ENCODE measurements at places on chromosomes 1 and 21. TPM values are rescaled to one million over a fixed set of nuclear protein-coding genes. Genes with fewer than 3 reads are reported as not detected.
A peak's percentile ranks its signal among the peaks of the same experiment; 100 is the strongest.

- H3K36me3 ChIP-seq, result no peaks in the 10 kb centered on the region
- H3K4me1 ChIP-seq, result no peaks in the 10 kb centered on the region
- no peak overlapping the region for H3K27ac ChIP-seq
- no peak overlapping the region for H3K4me3 ChIP-seq
These were observed 141.4 kb downstream of the PLPP3 start for GRCh38 chr1:56437959-56438358.

GRCh38 chr1:206010060-206010459 lies 6.9 kb upstream of the RAB7B start:
- no peak overlapping the region for H3K27ac ChIP-seq
- H3K4me3 ChIP-seq, result no peak overlapping the region
- DNase-seq, result no peak
- H3K27me3 ChIP-seq, result peaks cover 31% of the 10 kb centered on the region

GRCh38 chr1:56948403-56949023 lies 17.3 kb downstream of the C8B start:
- no peaks in the 10 kb centered on the region for H3K27me3 ChIP-seq
- no peaks in the 10 kb centered on the region for H3K36me3 ChIP-seq
- no peaks in the 10 kb centered on the region for H3K4me1 ChIP-seq
- DNase-seq, result peak; percentile 50
- no peak overlapping the region for H3K27ac ChIP-seq

The HAPLN2 gene
- not detected for total RNA-seq

GRCh38 chr1:43537423-43538142 lies 6.9 kb downstream of the PTPRF start:
- peaks cover 14% of the 10 kb centered on the region for H3K36me3 ChIP-seq
- H3K4me1 ChIP-seq, result peaks cover 25% of the 10 kb centered on the region
- no peaks in the 10 kb centered on the region for H3K27me3 ChIP-seq
- no peak for DNase-seq
- H3K27ac ChIP-seq, result no peak overlapping the region

DNA sequence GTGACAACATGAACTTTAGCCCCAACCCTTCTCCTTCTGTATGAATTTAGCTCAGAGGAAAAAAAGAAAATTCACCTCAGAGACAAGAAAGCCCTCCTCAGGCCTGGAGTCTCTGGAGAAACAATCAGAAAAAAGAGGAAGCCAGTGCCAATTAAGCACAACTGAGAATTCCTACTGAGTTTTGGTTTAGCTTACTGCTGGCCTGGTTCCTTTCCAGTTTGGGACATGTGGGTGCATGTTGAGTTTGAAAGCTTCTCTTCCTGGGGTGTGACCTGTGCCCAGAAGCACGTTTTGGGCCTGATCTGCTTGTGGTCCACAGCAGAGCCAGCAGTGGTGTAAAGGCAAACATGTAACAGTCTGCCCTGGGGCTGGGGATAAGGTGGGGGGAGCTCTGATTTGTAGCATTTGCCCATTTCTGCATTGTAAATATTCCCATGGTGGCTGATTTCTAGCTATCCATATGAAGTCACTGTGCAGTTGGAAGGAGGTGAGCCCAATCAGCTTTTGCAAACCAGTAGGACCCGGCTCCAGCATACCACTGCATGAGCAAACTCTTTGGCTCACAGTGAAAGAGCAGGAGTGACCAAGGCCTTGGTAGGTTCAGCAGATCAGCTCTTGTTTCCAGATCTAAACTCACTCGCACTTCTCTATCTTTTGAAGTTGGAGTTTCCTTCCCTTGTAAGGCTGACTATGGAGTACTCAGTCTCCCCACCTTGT lies 4.7 kb upstream of the THEM5 start:
- H3K27ac ChIP-seq, result peak overlapping the region; percentile 36
- H3K4me3 ChIP-seq, result no peak overlapping the region
- DNase-seq, result peak; percentile 32
- peaks cover 14% of the 10 kb centered on the region for H3K27me3 ChIP-seq
- no peaks in the 10 kb centered on the region for H3K36me3 ChIP-seq

The CFHR2 gene
- not detected for total RNA-seq

The ELAVL4 gene
- not detected for total RNA-seq

The ELAPOR1 gene
- total RNA-seq, result 1.2 TPM

The PCBP3 gene
- not detected for total RNA-seq

The KMO gene
- not detected for total RNA-seq

DNA sequence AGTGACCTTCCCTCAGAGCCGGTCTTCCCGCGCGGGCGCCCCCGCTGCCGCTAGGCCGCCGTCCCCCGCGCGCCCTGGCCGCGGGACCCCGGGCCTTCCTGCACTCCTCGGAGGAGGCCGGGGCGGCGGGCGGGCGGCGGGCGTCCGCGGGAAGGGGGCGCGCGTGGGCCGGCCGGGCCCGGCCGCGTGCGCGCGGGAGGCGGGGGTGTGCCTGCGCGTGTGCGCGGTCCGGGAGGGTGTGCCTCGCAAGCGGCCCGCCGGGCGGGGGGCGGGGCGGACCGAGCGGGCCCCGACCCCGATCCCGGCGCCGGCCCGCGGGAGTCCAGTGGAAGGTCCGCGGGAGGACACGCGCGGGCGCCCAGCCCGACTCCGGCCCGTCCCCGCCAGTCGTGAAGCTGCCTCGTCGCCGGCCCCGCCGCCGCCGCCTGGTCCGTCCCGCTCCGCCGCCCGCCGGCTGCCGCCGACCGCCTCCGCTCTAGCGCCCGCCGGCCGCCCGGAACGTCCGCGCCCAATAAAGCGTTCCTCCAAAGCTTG lies 438 bp downstream of the MRPS6 start:
- no peak for DNase-seq
- peaks cover 39% of the 10 kb centered on the region for H3K36me3 ChIP-seq

DNA sequence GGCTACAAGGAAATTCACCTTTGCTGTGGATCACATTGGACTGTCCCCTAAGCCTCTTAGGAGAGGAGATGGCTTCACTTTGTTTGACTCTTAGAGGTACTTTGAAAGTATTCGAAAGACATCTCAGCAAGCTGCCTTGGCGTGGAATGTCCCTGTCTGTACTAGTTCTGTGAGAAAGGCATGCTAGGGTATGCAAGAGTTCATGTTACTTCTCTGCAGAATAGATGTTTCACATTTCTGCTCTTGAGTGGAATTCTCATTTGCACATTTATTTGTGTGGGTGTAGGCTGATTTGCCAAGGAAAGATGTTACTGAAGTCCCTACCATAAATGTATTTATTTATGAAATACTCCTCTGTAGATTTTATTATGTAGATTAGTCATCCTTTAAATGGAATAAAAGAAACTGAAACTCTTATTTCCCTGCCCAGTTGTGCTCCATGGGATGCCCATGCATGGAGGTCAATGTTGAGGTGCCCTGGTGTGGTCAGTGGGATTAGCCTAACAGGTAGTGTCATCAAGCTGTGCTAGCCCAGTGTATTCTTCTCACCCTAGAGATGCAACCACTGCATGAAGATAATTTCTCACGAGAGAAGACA lies 13.8 kb downstream of the MIA3 start:
- DNase-seq, result no peak
- H3K4me3 ChIP-seq, result no peak overlapping the region
- H3K27ac ChIP-seq, result no peak overlapping the region

The PKLR gene
- not detected for total RNA-seq

DNA sequence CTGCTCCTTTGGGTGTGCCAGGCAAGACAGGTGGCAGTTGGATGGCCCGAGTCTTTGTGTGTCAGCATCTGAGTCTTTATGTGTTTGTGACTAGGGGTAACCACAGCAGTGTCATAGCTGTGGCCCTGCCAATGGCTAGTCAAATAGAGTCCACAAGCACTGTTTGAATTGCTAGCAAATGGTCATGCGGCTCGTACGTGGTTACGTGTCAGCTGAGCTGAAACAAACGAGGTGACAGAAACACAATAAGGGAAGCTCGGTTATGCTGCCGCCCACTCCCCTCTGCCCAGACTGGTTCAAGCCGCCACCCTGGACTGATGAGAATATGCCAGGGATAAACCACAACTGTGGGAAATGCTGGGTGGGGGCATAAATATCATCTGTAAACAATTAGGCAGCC lies 174.3 kb upstream of the LMO4 start:
- no peak overlapping the region for H3K27ac ChIP-seq
- H3K4me1 ChIP-seq, result peaks cover 7% of the 10 kb centered on the region
- H3K36me3 ChIP-seq, result no peaks in the 10 kb centered on the region
- no peaks in the 10 kb centered on the region for H3K27me3 ChIP-seq
- no peak for DNase-seq
- H3K4me3 ChIP-seq, result no peak overlapping the region

DNA sequence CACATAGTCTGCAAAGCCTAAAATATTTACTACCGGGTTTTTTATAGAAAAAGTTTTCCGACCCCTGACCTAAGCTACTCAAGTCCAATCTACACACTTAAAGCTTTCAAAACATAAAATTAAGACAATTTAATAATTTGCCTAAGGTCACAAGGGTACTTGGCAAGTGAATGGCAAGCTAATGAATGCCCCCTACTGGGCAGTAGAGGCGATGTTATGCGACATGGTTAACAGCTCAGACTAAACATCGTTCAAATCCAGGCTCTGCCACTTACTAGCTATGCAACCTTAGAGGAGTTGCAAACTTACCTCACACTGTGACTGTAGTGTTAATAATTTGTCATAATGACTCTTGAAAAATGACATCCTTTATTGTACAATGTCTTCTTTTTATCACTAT lies 317.2 kb upstream of the NFIA start:
- H3K4me1 ChIP-seq, result no peaks in the 10 kb centered on the region
- H3K36me3 ChIP-seq, result no peaks in the 10 kb centered on the region
- no peaks in the 10 kb centered on the region for H3K27me3 ChIP-seq
- H3K4me3 ChIP-seq, result no peak overlapping the region
- no peak overlapping the region for H3K27ac ChIP-seq

- H3K4me3 ChIP-seq, result no peak overlapping the region
- DNase-seq, result peak; percentile 71
- H3K27me3 ChIP-seq, result no peaks in the 10 kb centered on the region
- H3K36me3 ChIP-seq, result peaks cover 29% of the 10 kb centered on the region
These were observed 32.4 kb downstream of the KCTD3 start for GRCh38 chr1:215599418-215600074.

The SMIM34 gene
- total RNA-seq, result not detected

- H3K36me3 ChIP-seq, result peaks cover 63% of the 10 kb centered on the region
- peaks cover 4% of the 10 kb centered on the region for H3K27me3 ChIP-seq
- H3K4me1 ChIP-seq, result peaks cover 47% of the 10 kb centered on the region
- H3K4me3 ChIP-seq, result no peak overlapping the region
These were observed 43.5 kb upstream of the SDC3 start for GRCh38 chr1:30952098-30952497.

GRCh38 chr21:32426592-32427051 lies 14.1 kb downstream of the EVA1C start:
- peaks cover 55% of the 10 kb centered on the region for H3K4me1 ChIP-seq
- peak overlapping the region; percentile 77 for H3K27ac ChIP-seq
- H3K4me3 ChIP-seq, result peak overlapping the region; percentile 46
- DNase-seq, result no peak
- H3K36me3 ChIP-seq, result peaks cover 14% of the 10 kb centered on the region
- H3K27me3 ChIP-seq, result peaks cover 2% of the 10 kb centered on the region

The TMPRSS2 gene
- total RNA-seq, result not detected

DNA sequence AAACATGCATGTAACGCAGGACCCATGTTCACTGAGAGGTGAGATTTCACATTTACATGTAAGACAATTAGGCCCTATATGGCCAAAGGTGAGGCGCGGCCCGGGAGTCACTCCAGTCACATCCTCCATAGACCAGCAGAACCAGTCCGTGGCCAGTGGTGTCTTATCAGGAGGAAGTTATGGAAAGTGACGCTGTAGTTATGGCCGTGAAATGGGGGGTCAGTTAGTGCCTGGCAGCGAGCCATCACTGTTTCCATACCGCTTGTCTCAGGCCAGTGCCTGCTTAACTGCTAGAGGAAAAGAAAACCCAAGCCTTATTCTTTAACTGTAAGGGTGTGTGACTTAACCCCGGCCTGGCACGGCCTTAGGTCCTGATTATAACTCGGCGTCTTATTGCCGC lies 6.1 kb downstream of the C1orf159 start:
- no peak overlapping the region for H3K4me3 ChIP-seq
- H3K27me3 ChIP-seq, result peaks cover 2% of the 10 kb centered on the region
- H3K36me3 ChIP-seq, result peaks cover 20% of the 10 kb centered on the region
- peaks cover 3% of the 10 kb centered on the region for H3K4me1 ChIP-seq
- H3K27ac ChIP-seq, result no peak overlapping the region
- DNase-seq, result no peak

DNA sequence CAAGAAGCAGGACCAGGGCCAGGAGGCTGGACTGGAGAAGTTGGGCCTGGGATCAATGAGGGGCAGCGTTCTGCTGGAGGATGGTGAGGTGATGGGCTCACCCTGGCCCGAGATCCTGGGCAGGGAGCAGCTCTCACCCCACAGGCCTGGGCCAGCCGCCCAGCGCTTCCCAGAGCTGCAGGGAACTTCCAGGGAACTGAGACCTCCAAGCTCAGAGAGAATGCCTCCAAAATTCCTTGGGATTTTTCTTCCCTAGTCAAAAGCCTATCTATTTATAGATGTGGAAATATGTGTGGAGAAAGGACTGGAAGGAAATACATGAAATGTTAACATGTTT lies 121.2 kb downstream of the SPSB1 start:
- H3K36me3 ChIP-seq, result no peaks in the 10 kb centered on the region
- DNase-seq, result peak; percentile 12
- H3K4me3 ChIP-seq, result peak overlapping the region; percentile 17
- peak overlapping the region; percentile 84 for H3K27ac ChIP-seq
- peaks cover 5% of the 10 kb centered on the region for H3K27me3 ChIP-seq
- peaks cover 22% of the 10 kb centered on the region for H3K4me1 ChIP-seq

- H3K4me3 ChIP-seq, result no peak overlapping the region
- H3K4me1 ChIP-seq, result no peaks in the 10 kb centered on the region
- no peak overlapping the region for H3K27ac ChIP-seq
- peaks cover 11% of the 10 kb centered on the region for H3K27me3 ChIP-seq
- no peaks in the 10 kb centered on the region for H3K36me3 ChIP-seq
These were observed 5.2 kb upstream of the AKNAD1 start for GRCh38 chr1:108862017-108862610.

DNA sequence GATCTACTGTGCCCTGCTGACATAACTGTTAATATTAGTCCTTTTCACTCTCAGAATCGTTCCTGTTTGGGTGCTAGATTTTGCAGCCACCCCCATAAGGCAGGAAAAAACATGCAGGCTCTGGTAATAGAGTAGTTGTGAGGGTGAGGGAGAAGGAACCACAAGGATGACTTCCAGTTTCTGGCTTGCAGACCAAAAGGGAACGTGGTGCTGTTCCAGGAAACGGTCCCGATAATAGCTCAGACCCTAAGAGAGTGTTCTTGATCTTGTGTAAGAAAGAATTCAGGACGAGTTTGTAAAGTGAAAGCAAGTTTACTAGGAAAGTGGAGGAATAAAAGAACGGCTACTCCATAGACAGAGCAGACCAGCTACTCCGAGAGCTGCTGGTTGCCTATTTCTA lies 50.7 kb upstream of the RHOU start:
- H3K36me3 ChIP-seq, result no peaks in the 10 kb centered on the region
- no peak overlapping the region for H3K4me3 ChIP-seq
- no peak for DNase-seq
- H3K27me3 ChIP-seq, result peaks cover 12% of the 10 kb centered on the region
- H3K27ac ChIP-seq, result no peak overlapping the region

DNA sequence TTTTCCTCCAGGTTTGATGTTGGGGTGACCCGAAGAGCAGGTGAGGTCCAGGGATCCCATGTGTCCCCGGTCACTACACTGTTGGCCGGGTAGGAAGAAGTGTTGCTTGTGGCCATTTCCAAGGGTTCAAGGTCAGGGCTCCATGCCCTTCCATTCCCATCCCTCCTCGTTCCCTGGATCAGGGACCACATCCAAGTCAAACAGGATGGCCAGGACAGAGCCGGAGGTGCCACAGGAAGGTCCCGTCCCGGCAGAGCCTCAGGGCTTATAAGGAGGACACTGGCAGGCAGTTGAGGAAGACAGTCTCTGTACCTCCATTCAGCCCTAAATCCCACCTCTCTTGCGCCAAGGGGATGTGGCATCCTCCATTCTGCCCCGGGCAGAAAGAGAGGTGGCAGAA lies 22.0 kb upstream of the FAM131C start:
- H3K36me3 ChIP-seq, result no peaks in the 10 kb centered on the region
- no peak overlapping the region for H3K27ac ChIP-seq
- no peak overlapping the region for H3K4me3 ChIP-seq
- no peak for DNase-seq
- H3K4me1 ChIP-seq, result peaks cover 19% of the 10 kb centered on the region

The PADI3 gene
- total RNA-seq, result 0.14 TPM

Measured in HFFc6 (cell line).